T-helper 17 cell (primary cell): ENCODE measurements at places on chromosomes 1 and 21. TPM values are rescaled to one million over a fixed set of nuclear protein-coding genes. Genes with fewer than 3 reads are reported as not detected.

Gene IVL
- not detected for total RNA-seq

Gene LDLRAD2
- not detected for total RNA-seq

Gene TRIM45
- total RNA-seq, result 1.4 TPM

Gene DIO1
- total RNA-seq, result not detected

Gene DISP1
- 2.5 TPM for total RNA-seq

Gene KIF26B
- total RNA-seq, result not detected
